ENCODE measurements at places on chromosomes 13 and 19.

DNA sequence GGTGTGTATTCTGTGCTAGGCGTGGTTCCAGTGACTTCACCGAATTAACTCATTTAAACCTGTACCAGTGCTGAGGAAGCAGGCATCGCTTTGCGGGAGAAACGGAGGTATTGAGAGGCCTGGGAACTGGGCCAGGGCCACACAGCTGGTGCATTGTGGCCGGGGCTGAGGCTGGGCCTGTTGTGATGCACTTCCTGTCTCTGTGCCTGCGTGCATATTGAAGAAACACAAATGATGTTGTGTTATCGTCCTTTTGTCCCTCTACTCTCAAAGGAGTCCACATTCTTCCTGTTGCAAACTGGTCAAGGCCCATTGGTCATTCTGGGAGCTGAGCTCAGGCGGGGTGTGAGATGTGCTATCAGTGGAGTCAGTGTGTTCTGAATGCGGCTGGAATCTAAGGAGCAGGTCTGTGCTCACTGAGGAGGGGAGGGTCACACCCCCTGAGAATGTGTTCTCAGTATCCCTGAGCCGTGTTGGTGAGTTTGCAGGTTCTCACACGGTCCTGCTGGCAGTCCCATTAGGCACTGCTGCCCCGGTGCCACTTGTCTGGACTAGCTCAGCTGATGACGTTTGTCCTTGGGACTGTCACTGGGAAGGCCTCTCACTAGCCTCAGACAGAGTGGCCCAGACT lies 62.1 kb downstream of the ARHGEF7 start:
- DNase-seq = peak; percentile 71

DNA sequence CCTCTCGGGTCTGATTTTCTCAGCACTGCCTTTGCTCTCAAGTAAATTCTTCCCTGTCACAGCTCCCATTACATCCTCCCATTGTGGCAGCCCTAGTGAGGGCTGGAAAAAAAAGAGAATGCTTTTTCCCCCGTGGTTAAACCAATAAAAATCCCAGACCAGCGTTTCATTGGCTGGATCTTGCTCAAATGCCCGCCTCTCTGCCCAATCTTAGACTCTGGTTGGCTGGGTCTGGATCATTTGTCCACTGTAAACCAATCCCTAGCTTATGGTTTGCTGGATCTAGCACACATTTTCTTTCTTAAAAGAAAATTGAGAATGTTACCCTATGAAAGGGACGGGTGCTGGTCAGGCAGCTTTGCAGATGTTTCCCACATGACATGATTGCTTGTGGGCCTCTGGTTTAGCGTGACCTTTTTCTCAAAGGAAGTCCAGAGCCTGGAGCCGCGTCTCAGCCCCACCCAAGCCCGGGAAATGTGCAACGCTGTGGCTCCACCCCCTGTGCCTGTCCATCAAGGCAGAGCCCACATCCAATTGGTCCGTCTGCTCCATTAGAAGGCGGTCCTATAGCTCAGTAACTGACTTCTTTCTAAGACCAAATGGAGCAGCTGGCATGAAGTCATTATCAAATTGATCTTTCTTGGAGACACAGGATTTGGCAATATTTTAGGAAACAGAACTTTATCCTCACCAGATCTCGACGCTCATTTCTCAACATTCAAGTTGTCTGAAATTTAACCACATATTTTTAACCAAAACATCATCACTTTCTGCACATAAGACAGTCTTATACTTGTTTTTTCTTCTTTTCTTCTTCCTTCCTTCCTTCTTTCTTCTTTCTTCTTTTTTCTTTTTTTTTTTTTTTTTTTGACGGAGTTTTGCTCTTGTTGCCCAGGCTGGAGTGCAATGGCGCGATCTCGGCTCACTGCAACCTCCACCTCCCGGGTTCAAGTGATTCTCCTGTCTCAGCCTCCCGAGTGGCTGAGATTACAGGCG lies 2.6 kb upstream of the MCEMP1 start:
- DNase-seq = peak; percentile 48

GRCh38 chr13:29428310-29429181 lies 166.9 kb downstream of the SLC7A1 start:
- DNase-seq = no peak

DNA sequence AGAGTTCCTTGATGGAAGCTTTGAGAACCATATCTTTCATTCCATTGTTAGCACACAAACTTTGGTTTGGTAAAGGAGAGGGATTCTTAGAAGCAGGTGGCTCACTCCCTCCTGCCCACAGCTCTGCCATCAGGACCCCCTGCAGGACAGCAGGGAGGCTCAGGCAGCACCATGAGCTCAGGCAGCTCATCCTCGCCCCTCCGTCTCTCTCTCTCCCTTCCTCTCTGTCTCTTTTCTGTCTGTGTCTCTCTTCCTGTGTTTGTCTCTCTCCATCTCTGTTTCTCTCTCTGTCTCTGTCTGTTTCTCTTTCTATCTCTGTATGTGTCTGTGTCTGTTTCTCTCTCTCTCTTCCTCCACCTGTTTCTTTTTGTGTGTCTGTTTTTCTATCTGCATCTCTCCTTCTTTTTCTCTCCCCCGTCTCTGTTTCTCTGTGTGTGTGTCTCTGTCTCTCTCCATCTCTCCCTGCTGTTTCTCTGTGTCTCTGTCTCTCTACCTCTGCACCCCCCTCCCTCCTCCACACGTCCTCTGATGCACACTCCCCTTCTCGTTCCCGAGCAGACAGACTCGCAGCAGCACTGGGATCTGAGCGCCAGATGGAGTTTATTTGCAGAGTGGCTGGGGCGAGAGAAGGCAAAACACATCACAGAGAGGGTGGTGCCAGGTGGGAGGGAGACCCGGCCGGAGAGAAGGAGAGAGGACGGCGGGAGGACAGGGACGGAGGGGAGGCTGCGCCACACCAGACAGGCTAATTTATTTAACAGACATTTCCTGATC lies 8.7 kb downstream of the SBK2 start:
- no peak for DNase-seq

DNA sequence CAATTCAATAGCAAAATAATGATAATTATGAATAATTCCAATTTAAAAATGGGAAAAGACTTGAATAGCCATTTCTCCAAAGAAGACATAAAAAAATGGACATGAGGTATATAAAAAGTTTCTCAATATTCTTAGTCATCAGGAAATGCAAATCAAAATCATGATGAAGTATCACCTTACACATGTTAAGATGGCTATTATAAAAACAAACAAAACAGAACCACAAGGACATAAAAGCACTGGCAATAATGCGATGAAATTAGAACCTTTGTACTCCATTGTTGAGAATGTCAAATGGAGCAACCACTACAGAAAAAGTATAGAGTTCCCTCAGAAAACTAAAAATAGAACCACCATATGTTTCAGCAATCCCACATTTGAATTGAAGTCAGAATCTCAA lies 1186.1 kb downstream of the SLITRK5 start:
- no peak for DNase-seq

GRCh38 chr19:17599780-17600179 lies 44.3 kb downstream of the COLGALT1 start:
- no peak for DNase-seq

- DNase-seq = no peak
Observed at GRCh38 chr19:46571495-46571894, 29.6 kb upstream of the CALM3 start.

All from activated CD4-positive, alpha-beta memory T cell treated with anti-CD3 and anti-CD28 coated beads, Interleukin-2, amount 10 ng/mL, durations not matched to agents 7 days and 5 days (primary cell).